ENCODE measurements at places on chromosomes 2 and 18. TPM values are rescaled to one million over a fixed set of nuclear protein-coding genes. Genes with fewer than 3 reads are reported as not detected.

DNA sequence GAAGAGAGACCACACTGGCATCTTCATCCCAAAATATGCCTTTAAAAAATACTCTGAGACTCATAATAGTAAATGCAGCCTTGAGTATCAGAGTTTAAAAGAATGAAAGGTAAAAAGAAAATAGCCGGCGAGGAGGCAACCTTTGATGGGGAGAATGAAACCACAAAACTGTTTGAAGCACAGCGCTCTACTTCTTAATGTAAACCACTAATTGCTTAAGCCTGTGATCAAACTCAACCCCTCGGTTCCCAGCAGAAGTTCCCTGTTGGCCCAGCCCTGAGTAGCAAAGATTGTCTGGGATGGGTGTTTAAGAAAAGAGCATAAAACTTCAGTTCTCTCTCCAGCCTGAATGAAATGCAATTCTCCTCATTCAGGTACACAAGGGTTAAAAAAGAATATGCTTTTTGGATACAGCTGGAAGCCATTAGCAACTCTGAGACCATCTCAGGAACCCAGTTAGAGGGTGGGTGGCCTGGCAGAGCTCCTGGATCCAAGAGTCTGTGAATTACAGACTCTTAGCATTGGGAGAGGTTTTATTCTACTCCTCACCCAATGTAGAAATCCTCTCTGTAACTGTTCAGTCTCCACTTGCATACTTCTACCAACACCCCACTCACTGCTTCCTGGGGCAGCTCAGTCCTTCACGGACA, 44.8 kb downstream of the VIT start:
- no peak for DNase-seq

DNA sequence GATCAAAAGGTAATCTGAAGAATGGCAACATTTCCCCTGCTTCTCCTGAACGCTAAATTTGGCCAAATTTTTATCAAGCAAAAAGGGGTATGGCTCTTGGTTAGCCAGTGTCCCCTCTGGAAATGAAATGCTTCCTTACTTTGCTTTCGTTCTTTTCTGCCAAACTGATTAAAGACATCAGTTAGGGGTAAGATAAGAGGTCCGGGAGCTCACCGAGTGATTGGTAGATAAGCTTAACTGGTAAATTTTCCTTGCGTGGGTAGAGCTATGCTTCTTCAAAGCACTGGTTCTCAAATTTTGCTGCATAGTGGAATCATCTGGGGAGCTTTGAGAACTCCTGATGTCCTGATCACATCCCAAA, 62.7 kb upstream of the MAPRE2 start:
- DNase-seq: no peak

- no peak for DNase-seq
Measured at GRCh38 chr2:144081272-144081671, 438.6 kb downstream of the ZEB2 start.

GRCh38 chr2:143802871-143803650, 673.8 kb downstream of the ARHGAP15 start:
- DNase-seq: no peak

- no peak for DNase-seq
Measured at GRCh38 chr2:57516698-57517340, 529.8 kb upstream of the VRK2 start.

DNA sequence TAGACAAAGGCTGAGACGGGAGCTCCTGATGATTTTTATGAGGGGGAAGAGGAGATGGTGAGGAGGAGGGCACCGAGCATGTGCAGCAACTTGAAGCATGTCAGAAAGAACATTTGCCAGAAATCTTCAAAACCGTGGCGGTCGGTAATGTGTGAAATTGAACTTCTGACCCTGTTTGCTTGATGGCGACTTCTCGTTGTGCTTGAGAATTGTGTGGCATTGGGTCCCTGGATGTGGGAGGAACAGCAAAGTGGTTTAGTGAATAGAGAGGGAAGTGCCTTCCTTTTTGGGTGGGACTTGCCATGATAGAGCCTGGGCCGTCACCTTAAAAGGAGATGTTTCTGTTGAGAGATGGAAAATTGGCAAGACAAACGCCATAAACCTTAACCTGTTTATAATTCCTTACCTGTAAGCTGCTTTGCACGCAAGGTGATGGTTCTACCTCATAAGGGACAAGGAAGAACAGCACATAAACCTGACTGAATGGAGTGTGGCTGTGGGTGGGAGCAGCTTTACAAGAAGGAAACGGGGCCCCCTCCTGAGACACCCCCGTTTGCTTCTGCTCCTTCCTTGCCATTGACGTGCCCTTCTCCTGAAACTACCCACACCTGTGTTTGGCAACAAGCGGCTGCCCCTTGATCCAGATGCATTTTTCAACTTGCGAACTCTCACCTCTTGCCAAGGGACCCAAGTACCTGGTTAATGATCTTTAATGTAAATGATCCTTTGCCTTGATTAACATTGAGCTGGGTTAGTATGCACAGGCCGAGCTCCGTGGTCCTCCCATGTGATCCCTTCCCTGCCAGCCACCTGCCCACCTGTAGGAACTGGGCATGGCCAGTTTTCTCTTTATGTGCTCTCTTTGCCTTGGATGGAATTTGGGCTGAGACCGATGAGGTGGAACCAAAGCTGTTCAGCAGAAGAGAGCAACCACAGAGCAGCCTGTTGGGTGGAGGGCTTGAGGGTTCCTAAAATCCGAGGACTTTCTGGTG, 153.2 kb downstream of the NEDD4L start:
- DNase-seq: no peak

- no peak for DNase-seq
Measured at GRCh38 chr2:24107-24506, 22.2 kb downstream of the FAM110C start.

DNA sequence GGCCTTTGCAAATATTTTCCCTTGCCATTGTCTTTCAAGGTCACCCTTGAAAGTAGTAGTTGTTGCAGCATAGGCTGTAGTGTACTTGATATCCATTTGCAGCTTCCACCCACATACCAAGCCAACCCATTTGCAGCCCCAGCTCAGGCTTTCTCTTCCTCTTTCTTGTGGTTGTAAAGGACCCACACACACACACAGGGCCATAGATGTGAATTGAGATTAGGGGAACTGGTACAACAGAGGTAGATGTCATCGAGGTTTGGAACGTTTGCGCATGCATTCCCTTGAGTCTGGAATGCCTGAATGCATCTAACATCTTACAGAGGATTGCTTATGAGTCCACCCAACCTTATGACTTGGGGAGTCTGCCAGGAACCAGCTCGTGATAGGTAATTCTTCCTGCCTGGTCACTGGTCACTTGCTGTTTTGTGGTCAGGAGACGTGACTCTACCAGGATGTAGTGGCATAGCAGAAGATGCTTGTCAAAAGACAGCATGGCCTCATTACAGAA, 91.9 kb downstream of the MRPS9 start:
- DNase-seq: no peak

DNA sequence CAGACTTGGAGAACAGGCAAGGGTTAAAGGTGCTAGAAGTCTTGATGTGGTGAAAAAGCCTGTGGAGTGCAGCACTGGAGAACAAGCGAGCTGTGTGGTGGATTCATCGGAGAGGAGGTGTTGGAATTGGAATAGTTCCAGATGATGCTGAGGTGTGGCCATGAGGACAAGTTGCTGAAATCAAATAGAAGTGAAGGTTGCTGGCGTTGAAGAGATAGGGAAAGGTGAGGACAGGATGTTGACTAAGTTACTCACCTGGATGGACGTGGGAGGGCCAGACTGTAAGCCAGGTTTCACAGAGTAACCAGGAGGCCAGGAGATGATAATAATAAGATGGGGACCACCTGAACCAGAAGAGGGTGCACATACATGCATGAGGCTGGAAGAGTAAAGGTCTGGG, 173.4 kb downstream of the DIS3L2 start:
- no peak for DNase-seq

DNA sequence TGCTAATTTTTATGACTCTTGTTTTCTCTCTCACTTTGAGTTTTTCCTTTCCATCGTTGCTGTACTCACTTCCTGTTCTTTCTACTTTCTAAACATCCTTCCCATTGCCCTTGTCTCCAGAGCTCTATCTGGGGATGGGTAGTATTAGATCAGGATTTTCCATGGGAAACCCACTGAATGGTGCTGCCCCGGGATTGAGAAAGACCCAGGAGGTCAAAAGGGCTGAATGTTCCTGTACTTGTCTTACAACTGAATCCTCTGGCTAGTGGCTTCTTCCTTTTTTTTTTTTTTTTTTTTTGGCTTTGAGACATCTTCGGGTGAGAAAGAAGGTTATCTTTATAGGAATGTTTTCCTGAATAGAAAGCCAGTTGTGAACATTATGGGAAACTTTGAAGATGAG, 364.8 kb upstream of the SLC14A2 start:
- no peak for DNase-seq

DNA sequence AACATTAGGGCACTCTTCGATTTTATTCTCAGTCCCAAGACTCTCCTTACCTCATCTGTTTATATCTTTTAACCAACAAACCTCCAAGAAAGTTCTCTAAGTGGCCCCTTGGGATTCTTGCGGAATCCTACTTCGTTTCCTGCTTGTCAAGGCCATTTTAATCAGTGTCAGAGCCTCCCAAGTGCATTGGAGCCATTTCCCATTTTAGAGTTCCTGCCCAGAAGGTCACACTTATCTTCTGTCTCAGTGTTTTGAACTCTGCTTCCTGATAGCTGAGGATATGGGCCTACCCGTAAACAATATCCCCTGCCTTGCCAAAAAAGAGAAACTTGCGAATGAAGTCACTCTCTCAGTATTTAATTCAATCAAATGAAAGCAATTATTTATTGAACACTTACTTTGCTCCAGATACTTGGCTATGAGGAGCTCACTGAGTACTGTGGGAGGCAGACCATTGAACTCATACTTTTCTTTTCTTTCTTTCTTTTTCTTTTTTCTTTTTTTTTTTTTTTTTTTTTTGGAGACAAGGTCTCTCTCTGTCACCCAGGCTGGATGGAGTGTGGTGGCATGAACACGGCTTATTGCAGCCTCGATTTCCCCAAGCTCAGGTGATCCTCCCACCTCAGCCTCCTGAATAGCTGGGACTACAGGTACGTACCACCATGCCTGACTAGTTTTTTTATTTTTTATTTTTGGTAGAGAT, 5.7 kb upstream of the NOSTRIN start:
- DNase-seq: no peak

DNA sequence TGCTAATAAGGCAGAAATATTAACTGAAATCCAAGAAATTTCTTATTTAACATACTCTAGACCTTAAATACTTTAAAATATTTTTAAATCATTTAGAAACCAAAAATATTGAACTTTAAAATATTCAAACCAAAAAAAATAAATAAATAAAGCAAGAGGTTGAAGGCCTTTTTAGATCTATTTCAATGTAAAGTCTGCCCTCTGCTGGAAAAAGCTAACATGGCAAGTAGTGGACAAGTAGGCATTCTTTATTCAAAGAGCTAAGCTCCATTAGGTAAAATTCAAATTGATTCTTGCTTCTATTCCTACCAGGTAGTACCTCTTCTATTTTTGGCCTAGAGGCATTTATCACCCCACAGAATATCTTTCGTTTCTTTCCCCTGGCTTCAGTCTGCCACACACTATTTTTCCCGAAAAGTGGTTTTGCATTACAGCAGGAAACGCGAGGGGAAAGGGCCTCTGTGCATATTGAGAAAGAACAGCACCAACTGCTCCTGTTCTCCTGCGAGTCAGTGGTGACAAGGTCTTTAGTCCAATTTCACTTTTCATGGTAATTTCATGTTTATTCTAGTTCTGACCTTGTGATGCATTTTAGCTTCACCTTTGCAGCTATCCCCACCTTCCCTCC, 20.4 kb downstream of the IFIH1 start:
- DNase-seq: no peak

- DNase-seq: peak; percentile 87
Measured at GRCh38 chr2:239223310-239224198, 177.3 kb downstream of the HDAC4 start.

DNA sequence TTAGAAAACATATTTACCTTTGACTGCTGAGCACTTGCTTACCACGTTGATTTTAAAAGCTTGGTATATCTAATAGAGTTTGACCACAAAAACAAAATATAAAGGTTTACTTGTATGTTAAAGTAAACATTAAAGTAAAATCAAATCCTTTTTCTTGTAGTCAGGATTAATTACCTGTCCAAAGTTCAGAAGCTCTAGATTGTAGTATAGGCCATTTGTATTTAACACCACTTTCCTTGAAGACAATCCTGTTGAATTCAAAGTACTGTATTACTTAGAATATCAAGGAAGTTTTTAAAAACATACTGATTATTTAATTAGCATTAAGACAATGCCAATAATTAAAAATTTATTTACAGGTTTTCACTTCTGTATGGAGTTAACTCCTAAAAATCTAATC, 53.0 kb downstream of the PGAP1 start:
- no peak for DNase-seq

DNA sequence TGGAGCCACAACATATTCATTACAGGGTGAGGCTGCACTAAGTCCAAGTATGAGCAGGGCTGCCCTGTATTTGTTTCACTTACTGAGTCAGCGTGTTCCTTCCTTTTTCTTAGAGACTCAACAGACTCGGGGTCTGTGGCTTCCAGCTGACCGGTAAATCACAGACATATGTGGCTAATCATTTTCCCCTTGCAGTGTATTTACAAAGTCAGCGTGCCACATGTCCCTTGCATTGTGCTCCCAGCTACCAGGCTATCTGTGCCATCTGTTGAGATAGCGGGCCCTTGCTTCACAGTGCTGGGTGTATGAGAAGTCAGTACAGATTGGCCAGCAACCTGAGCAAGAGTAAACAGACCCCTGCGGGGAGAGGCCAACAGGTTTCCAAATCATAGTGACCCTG, 254.3 kb downstream of the LRRTM1 start:
- DNase-seq: no peak

DNA sequence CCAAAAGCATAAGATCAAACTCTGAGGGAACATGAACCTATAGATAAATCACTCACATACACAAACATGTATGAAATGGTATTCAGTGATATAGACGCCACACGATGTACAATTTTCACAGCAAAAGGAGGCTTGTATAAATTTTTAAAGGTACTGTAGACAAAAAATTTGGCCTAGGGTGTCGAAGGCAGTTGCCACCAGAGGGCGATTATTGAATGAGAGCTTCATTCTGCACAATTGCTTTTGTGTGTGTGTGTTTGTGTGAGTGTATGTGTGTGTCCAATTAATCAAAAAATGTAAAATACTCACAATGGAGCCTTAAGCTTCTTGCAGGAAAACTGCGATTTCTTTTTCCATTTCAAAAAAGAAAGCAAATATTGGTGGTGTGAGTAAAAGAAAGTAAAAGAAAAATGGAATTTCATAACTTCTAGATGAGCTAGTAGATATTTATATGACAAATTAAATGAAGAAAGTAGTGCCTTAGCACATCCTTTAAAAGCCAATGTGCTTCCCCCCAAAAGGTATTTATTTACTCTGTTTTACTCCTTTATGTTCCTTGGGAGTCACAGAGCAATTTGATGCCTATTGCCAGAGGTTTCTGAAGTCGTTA, 800.1 kb downstream of the SATB2 start:
- DNase-seq: no peak

Gene IRS1
- total RNA-seq: 18.6 TPM

Gene NPHP1
- 9.8 TPM for total RNA-seq

Gene SERPINB12
- total RNA-seq: 0.32 TPM

Gene MFF
- 65.9 TPM for total RNA-seq

Gene ABCB11
- total RNA-seq: not detected

Gene ADD2
- total RNA-seq: 10.2 TPM

Gene HOXD9
- total RNA-seq: not detected

Gene RAB27B
- total RNA-seq: 0.11 TPM

Gene MCFD2
- total RNA-seq: 171 TPM

Gene SERPINB11
- not detected for total RNA-seq

Gene LRRC30
- total RNA-seq: not detected

Data from ascending aorta (tissue), 2 donors.